Activated naive CD4-positive, alpha-beta T cell treated with anti-CD3 and anti-CD28 coated beads, Interleukin-2, amount 50 U/mL, for 16 hours (primary cell): ENCODE measurements at places on chromosomes 7 and 10.

GRCh38 chr7:33091641-33092191 lies 17.5 kb downstream of the RP9 start:
- DNase-seq = no peak

DNA sequence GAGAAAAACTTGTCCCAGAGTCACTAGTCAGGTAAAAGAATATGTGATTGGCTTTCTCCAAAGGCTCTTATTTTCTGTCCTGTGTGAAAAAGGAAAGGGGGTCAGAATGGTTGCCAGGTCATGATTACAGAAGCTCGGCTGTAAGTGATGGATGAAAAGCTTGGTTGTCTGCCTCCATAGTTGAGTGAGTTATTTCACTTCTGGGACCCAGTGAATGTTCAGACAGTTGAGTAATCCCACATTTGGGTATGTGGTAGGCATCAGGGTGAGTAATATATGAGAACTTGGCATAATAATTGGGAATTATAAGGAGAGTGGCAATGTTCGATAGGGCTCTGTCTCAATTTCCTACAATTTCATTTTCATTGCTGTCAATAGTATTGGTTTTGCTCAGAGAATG lies 72.5 kb downstream of the BBS9 start:
- DNase-seq = no peak

- DNase-seq = no peak
These were observed 207.3 kb upstream of the BMPER start for GRCh38 chr7:33698041-33698440.

DNA sequence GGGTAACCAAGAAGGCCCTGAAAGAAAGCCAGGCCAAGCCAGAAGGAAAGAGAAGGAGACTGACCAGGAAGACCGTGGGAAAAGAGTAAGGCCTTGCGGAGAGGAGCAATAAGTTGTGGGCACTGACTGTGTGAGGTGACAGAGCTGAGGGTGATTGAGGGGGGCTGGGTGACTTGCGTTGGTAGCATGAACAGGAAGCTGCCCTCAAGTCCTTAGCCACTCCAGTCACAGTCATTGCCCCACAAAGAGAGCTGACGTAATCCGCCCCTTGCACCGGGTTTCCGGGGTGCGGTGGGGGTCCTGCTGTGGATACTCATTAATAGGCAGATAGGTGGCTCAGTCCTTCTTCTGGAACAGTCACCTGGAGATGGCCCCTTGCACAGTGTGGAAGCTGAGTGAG lies 16.1 kb upstream of the DMBT1 start:
- DNase-seq = no peak

DNA sequence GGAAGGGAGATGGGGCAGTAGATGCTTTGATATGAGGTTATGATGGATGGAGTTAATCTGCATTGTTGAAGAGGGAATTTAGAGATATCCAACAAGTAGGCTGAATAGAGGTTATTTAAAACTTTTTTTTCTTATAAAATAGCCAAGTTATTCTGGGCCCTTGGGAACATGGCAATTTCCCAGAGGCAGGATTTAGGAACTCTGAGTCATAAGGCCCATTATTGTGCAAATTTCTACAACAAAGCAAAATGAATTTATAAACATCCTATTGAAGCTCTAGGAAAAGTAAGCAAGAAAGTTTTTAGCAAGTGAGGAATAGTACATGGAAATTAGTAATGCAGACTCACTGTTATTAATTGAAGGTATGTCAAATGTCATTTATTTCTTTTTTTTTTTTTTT lies 160.9 kb upstream of the NPY start:
- no peak for DNase-seq

GRCh38 chr7:3240826-3241430 lies 60.1 kb upstream of the SDK1 start:
- DNase-seq = no peak

DNA sequence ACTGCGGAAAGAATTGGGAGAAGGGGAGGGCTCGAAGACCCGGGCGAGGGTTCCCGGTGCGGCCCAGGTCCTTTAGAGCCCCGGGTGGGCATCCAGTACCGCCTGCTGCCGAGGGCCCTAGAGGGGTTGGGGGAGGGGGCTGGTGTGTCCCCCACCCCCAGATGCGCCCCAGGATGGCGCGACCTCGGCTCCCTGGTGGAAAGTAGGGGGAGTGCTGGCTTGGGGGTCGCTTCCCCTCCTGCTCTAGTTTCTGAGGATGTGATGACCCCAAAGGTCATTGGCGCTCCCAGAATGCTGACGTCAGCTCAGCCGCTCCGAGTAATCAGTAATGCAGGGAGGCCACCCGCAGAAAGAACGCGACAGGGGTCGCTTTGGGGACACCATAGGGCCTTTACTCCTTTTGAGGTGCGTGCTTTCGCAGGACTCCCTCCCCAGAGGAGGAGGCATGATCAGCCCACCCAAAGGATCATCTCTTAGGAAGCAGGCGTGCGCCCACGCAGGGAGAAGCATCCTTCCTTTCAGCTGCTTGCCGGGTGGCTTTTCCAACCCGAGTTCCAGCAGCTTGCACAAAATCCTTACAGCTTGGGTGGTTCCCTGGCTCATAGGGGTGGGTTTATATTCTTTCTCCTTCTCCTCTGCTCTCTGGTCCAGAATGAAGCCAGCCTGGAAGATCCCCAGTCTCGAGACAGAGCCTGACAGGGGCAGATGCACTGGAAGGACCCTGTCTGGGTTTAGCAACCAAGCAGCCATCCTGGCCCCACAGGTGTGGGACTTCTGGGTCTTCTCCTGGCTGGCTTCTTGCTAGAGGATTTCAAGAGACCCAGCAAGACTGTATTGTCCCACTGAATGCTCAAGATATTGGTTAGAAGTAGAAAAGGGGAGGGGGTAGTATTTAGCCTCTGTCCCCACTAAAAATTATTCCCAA lies 1.3 kb upstream of the PRKAG2 start:
- DNase-seq = no peak

DNA sequence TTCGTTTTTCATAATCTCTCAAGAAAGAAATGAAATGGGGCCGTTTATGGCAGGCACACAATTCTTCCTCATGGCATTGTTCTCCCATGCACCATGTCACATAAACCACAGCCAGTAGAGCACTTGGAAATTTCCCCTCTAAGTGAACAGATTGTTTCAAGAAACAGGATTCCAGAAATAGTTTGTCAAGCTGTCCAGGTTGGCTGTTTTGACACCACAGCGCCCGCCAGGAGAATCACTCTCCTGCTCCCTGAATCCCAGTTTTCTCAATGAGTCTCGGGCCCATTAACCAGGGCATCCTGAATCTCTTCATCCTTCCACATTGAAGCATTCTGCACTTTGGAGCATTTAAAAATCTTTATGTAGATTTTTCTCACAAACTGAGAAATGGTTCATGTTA lies 172.2 kb upstream of the NEBL start:
- no peak for DNase-seq

DNA sequence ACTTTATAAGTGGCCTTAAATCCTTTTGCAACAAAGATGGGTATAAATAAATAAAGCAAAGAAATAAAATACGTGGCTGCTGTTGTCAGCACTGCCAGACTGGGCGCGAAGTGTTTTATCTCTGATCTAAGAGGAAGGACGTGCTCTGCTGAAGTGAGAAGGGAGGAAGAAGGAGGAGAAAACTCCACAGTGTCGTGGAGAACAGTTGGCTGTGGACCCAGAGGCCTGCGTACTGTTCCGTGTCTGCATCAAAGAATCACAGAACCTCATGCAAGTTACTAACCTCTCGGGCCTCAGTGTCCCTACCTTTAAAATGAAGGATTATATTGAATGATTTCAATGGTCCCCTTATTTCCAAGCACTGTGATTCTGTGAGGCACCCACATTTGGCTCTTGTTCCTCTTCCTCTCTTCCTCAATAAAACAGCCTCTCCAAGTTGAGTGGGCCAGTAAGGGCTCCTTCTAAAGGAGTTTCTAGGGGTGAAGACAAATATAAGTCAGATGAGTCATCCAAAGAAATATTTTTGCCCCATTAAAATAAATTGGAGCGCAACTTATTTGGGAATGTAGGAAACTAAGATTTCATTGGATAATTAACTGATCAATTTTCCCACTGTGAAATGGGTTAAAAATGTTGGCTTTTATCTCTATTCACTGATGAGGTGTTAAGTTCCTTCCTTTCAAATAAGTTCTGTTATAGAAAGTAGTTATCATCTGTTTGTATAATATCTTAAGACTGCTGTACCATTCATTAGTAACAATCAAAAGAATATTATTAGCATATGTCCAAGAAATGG lies 126.9 kb upstream of the EFCAB10 start:
- DNase-seq = no peak

- DNase-seq = no peak
These were observed 290.9 kb downstream of the PTPRN2 start for GRCh38 chr7:158296798-158297104.
